ENCODE measurements at places on chromosomes 5 and 9. TPM values are rescaled to one million over a fixed set of nuclear protein-coding genes. Genes with fewer than 3 reads are reported as not detected.

The LHX3 gene
- total RNA-seq = not detected

DNA sequence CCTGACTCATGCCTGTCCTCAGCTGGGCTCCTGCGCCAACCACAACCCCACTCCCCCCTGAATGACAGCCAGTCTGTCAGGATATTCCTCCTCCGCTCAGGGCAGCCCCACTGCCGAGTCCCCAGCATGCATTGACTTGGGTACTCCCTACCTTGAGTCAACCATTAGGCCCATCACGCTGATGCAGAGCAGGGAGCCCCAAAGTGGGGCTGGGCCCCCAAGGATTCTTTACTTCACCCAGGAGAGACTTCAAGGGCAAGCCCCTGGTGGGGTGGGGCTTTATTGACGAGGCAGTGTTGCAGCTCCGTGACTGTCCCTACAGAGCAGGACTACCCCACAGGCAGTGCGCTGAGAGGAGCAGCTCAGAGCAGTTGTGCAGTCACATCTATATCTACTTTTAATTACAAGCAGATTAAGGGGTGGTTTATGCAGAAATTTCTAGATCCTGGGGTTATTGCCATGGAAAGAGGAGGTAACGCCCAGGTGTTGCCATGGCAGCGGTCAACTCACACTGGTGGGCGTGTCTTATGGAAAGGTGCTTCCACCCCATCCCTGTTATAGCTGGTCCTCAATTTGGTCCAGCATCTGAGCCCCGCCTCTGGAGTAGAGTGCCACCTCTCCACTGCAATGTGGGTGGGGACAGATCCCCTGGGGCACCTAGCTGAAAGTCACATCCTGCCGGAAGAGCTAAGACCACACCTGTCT is 32.1 kb upstream of the FCN1 start:
- H3K27ac ChIP-seq = no peak overlapping the region
- no peak for DNase-seq
- H3K4me3 ChIP-seq = no peak overlapping the region
- no peaks in the 10 kb centered on the region for H3K4me1 ChIP-seq
- H3K36me3 ChIP-seq = no peaks in the 10 kb centered on the region

The TMEM232 gene
- 4.2 TPM for total RNA-seq

The CCL27 gene
- not detected for total RNA-seq

The SLC34A3 gene
- not detected for total RNA-seq

- no peak for DNase-seq
- no peaks in the 10 kb centered on the region for H3K36me3 ChIP-seq
- H3K27me3 ChIP-seq = no peaks in the 10 kb centered on the region
- H3K4me1 ChIP-seq = no peaks in the 10 kb centered on the region
Observed at GRCh38 chr9:8857068-8857925, 1057.7 kb upstream of the DMAC1 start.

DNA sequence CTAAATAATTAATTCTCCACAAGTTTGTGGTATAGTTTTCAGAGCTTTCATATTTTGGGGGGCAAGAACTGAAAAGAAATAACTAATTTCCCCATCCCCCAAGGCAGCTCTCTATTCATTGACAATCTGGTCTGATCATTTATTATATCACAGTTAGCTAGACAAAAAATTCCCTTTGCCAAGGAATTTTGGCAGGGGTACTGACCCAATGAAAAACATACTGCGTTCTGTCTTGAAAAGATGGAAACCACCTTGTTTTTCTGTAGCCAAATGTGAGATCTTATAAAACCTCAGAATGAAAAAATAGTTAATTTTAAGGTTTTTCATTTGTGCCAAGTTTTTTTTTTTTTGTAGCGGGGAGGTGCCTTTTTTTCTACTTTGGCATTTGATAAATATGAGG is 1008.9 kb downstream of the EFNA5 start:
- H3K4me3 ChIP-seq = no peak overlapping the region
- no peaks in the 10 kb centered on the region for H3K27me3 ChIP-seq
- no peaks in the 10 kb centered on the region for H3K4me1 ChIP-seq

DNA sequence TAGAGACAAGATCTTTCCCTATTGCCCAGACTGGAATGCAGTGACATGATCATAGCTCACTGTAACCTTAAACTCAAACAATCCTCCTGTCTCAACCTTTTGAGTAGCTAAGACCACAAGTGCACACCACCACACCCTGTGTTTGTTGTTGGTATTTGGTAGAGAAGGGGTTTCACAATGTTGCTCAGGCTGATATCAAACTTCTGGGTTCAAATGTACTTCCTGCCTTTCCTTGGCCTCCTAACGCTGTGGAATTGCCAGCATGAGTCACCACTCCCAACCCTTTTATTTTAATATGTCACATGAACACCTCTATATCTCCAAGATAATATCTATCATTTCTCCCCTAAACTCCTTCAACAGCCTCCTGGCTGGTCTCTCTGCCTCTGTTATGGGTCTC is 719.0 kb downstream of the PTPRD start:
- no peak for DNase-seq
- no peaks in the 10 kb centered on the region for H3K27me3 ChIP-seq
- no peaks in the 10 kb centered on the region for H3K4me1 ChIP-seq
- H3K4me3 ChIP-seq = no peak overlapping the region

- H3K27ac ChIP-seq = peak overlapping the region; percentile 88
- H3K4me3 ChIP-seq = peak overlapping the region; percentile 93
- H3K36me3 ChIP-seq = peaks cover 50% of the 10 kb centered on the region
- no peaks in the 10 kb centered on the region for H3K27me3 ChIP-seq
- H3K4me1 ChIP-seq = peaks cover 61% of the 10 kb centered on the region
Observed at GRCh38 chr9:92294297-92294676, 790 bp upstream of the IARS1 start.

The ENTPD2 gene
- total RNA-seq = not detected

DNA sequence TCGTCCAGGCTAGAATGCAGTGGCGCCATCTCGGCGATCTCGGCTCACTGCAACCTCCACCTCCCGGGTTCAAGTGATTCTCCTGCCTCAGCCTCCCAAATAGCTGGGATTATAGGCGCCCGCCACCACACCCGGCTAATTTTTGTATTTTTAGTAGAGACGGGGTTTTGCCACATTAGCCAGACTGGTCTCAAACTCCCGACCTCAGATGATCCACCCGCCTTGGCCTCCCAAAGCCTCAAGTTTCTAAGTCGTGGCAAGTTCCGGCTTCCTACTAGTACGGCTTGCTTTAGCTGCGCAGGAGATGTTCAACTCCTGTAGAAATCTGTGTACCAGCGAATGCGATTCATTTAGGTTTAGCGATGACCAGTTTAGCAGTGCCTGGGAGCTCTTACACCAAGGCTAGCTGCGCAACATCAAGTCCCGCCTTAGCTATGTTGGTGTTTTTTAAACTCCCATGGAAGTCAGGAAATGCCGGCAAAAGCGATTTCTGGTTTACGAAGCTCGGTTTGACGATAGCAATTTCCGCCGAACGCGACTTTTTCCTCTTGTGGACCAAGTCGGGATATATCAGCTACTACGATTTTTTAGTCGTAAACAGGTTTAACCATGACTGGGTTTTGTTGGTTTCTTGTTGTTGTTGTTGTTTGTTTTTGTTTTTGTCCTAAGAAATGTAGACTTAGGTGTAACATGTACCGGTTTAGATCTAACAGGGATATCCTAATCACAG is 46.4 kb downstream of the ANXA2R start:
- DNase-seq = peak; percentile 81
- H3K27me3 ChIP-seq = no peaks in the 10 kb centered on the region
- H3K36me3 ChIP-seq = no peaks in the 10 kb centered on the region

DNA sequence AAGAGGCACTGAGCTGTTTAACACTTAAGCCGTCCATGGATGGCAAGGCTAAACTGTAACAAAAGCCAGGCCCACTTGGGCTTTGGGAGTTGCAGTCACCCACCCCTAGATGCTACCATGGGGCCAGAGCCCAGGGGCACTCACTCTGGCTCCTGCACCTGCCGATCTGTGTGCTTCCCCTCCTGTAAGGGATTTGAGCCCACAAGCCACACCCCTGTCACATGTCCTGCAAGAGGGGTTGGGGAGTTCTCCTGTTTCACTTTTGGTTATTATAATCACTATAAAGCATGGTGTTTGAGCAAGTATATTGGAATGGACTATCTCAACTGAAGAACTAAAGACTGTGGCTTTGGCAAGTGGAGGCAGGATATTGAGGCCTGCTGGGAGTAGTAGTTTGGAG is 14.0 kb upstream of the GPR151 start:
- DNase-seq = peak; percentile 46
- peaks cover 4% of the 10 kb centered on the region for H3K4me1 ChIP-seq
- H3K36me3 ChIP-seq = no peaks in the 10 kb centered on the region
- H3K27ac ChIP-seq = no peak overlapping the region

All from Karpas-422 (cell line).